ENCODE measurements at places on chromosomes 7 and 10.

GRCh38 chr7:53900856-53901528, 641.2 kb upstream of the VSTM2A start:
- no peak for DNase-seq

DNA sequence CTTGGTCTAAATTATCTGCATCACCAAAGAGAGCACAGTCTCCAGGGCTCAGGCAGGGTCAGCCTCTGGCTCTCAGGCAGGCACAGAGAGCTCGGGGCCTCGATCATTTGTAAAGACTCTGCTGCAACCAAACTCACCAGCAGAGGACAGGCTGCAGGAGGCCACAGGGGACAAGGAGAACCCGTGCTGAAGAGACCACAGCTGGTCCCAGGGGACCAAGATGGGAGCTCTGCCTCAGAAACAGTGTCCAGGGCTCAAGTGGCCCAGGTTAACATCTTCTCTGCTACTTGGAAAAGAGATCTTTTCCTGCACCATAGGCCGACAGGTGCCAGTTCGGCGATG, 543.2 kb downstream of the PTPRN2 start:
- no peak for DNase-seq

- no peak for DNase-seq
These were observed 37.0 kb downstream of the WNT2 start for GRCh38 chr7:117285826-117286225.

GRCh38 chr10:1451941-1452340, 285.4 kb downstream of the ADARB2 start:
- no peak for DNase-seq

- DNase-seq = no peak
These were observed 51.7 kb upstream of the NANOS1 start for GRCh38 chr10:118977835-118978234.

DNA sequence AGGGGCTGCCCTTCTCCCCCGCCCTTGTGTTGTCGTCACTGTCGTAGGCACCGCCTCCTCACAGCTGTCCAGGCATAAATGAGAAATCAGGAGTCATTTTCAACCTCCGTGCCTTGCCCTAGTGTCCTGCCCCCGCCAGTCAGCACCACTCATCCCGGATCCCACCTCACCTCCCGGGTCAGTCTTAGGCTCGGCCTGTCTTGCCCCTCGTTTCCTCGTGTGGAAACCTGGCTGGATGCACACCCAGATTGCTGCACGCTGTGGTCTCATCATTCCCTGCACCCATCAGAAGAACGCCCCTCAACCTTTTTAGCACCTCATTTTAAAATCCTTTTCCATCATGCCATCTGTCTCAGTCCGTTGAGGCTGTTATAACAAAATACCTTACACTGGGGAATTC, 213.1 kb downstream of the HECW1 start:
- DNase-seq = no peak

- no peak for DNase-seq
These were observed 203.1 kb downstream of the MLLT10 start for GRCh38 chr10:21737106-21737505.

- no peak for DNase-seq
These were observed 10.1 kb downstream of the THNSL1 start for GRCh38 chr10:25026463-25026862.

DNA sequence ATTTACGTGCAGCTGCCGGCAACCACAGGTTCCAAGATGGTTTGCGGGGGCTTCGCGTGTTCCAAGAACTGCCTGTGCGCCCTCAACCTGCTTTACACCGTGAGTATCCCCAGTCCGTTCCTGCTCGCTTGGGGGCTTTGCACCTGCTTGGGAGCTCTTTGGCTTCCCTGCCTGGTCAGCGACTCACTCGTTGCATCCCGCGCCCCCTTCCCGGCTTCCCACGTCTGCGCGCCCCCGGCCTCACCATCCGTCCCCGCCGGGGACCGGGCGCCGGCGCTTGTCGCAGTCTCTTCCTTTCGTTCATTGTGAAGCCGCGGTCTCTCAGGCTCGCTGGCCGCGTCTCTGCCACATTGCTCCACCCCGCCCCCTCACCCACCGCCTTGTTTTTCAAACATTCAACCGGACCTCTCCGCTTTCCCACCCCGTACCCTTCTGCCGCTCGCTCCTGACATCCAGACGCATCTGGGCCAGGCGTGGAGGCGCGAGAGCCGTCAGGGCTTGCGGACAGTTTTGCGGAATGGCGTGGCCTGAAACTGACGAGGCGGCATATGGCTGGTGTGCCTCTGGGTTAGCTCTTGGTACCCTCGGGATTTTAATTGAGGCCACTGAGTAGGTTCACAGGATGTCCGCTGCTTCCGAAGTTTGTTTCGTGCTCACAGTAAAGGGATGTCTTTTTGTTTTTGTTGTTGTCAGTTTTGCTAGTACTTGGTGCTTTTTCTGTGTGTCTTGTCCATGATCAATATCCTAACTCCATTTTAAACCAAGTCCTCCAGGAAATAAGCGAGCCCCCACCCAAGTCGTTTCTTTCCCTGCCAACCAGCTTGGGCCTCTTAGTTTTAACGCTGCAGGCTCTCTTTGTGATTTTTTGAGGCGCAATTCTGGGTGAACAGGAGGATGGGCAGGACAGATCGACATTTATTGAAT, 639 bp downstream of the TSPAN13 start:
- no peak for DNase-seq

GRCh38 chr10:51371743-51372142, 297.5 kb downstream of the PRKG1 start:
- no peak for DNase-seq

DNA sequence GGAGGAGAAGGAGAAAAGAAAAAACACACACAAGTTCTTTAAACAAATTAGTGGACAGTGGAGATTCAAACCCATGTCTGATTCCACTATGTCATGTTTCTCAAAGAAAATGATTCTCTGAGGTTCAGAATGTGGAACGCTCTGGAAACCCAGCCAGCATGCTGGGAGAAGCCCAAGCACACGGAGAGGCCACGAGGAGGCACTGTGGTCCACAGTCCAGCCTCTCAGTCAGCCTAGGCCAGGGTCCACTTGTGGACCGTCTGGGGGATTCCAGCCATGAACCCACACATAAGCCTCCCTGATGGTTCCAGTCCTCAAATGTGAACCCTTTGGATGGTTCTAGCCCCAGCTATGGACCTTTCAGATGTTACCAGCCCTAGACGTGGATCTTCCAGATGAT, 73.4 kb downstream of the CAV1 start:
- no peak for DNase-seq

GRCh38 chr10:6151087-6151977, 51.4 kb upstream of the PFKFB3 start:
- DNase-seq = peak; percentile 33

GRCh38 chr7:55309040-55309991, 55.8 kb upstream of the LANCL2 start:
- DNase-seq = peak; percentile 17

GRCh38 chr7:129907122-129907736, 45.5 kb downstream of the UBE2H start:
- no peak for DNase-seq

DNA sequence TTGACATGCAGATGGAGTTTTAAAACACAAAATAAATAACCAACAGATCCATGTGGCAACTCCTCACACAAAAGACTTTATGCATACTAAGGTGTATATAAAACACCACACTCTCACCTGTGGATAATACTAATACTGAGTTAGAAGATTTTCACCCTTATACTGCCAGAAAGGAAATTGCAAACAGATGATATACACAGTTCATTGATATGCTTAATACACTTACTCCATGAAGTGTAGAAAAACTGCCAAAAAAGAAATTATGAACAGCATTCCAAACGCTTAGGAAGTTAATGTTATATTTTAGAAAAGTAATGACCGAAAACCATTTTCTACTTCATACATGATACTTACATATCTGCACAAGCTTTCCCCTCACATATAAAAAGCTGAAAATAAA, 17.6 kb upstream of the SNX13 start:
- no peak for DNase-seq

DNA sequence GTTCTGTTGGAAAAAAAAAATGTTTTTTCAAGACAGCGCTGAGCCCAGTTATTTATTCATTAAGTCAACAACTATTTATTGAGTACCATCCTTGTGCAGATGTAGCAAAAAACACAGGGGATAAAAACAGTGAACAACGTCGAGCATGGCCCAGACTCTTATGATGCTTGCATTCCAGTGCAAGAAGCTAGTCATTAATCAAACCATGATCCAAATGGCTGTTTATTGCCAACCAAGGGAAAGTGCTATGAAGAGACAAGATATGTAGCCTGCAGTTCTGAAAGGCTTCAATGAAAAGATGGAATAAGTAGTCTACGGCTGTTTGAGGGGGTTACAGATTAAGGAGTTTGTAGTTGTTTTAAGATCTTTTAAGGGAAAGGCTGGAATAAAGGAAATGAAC, 262.3 kb downstream of the NEBL start:
- no peak for DNase-seq

- no peak for DNase-seq
These were observed 27.9 kb downstream of the EDRF1 start for GRCh38 chr10:125747417-125747816.

GRCh38 chr7:129703751-129704150, 92.2 kb downstream of the NRF1 start:
- DNase-seq = no peak

DNA sequence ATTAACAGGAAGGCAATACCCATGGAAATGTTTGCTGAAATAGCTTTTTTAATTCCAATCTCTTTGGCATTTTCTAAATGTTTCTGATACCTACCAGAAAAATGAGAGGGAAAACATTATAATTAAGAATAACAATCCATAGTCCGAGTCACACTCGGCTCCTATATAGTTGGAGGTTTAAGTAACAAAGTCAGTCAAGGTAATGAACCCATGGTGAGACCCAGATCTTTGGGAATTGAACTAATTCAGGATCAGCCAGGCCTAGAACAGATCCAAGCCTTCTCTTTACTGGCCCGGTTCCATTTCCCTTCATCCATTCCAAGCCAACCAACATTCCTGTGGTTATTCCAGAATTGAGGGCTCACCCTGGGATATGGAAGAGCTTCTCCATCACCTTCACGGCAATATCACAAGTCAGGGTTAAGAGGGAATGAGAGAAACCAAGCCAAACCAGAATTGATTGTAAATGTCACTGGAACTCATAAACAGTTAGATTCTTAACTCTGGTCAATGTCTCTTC, 28.3 kb downstream of the ABCB4 start:
- DNase-seq = no peak

- no peak for DNase-seq
These were observed 70.5 kb downstream of the DENND2A start for GRCh38 chr7:140570120-140570519.

DNA sequence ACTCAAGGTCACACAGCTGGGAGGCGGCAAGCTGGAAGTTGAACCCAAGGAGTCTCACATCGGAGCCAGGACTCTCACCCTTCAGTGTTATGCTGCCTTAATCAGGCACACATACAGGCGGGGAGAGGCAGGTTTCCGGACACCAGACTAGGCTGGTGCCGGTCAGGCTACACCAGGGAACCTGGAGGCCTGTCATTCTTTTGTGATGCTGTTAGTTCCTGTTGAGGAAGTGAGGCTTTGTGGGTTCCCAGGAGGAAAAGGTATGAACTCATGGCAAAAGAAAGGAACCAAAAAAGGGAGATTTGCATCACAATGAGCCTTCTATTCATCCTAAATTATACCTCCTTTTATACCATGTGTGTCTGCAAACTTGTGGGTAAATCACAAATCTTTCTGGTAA, 103.8 kb downstream of the TCF7L2 start:
- DNase-seq = no peak

DNA sequence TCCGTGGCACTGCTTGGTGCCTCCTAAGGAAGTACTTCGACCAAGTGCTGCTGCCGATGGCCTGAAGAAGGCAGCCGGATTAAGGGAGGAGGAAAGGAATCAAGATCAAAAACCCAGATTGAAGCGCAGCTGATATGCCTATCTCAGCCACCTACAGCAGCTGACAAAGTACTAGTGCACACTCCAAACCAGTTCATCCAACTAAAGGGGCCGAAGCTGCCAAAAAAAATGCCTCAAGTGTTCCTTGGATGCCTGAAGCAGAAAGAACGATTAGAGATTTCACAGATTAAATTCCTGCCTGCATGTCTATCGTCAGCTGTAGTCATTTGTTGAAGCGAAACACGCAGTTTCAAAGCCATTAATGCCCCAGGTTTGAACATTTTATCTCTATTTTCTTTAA, 65.7 kb downstream of the TNRC18 start:
- no peak for DNase-seq

DNA sequence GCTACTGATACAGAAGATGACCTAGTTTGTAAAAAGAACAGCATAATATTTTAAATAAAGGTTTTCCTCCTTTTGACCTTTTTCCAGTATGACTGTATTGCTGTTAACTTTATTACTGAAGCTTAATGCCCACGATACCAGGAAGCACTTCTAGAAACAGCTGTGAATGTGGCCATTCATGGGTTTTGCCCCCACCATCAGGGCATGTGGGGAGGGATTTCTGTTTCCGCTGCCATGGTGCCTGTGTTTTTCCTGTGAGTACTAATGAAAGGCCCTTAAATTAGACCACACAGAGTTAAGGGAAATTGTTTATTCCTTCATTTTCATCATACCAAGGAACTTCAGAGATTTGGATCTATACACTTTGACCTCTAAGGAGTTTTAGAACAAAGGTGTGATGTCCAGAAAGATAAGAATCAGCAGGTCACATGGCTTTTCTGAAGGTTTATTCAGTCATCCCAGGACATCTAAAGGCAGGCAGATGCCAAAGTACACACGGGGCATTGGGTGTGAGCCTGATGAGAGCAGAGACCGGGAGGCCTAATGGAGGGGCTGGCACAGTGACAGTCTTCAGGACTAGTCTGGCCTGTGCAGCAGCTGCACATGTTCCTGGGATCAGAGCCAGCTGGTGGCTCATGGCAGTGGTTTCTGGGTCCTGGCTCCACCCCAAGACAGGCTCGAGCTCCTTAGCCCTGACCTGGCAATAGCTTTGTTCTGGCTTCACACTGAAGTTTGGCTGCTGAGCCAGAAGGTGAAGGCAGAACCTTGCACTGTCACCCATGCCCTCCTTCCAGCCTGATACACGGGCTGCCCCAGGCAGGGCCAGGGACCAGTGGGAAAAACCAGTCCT, 190.9 kb downstream of the REEP3 start:
- no peak for DNase-seq

DNA sequence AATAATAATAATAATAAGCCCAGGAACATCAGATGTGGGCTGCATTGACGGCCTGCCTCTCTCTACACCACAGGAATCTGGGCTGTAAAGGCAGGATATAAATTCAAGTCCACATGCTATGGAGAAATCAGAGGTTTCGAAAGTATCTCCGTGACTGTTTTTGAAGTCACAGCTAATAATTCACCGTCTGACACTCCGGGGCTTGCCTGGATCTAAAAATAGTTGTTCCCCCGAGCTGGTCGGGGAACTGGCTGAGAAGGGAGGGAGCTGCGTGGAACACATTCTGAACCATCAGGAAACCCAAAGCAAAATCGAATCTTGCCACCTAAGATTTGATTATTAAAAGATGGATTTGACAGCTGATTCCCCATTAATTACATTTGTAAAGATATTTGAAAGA, 35.4 kb downstream of the KLF6 start:
- DNase-seq = no peak

- DNase-seq = no peak
These were observed 28.9 kb upstream of the PCGF5 start for GRCh38 chr10:91191584-91191919.

GRCh38 chr10:82680608-82681007, 805.6 kb downstream of the NRG3 start:
- DNase-seq = no peak

Measured in stimulated activated CD8-positive, alpha-beta memory T cell treated with anti-CD3 and anti-CD28 coated beads, Interleukin-12 subunit alpha, Interleukin-12 subunit beta, amount 100 ng/mL, for 1 hour (primary cell).